ENCODE measurements at places on chromosomes 3 and 15. TPM values are rescaled to one million over a fixed set of nuclear protein-coding genes. Genes with fewer than 3 reads are reported as not detected.

Gene ERICH6
- total RNA-seq, result not detected

Gene FILIP1L
- total RNA-seq, result 88.1 TPM

Gene FSIP1
- 1.5 TPM for total RNA-seq

Gene GABRR3
- not detected for total RNA-seq

Gene GCHFR
- 27.8 TPM for total RNA-seq

Gene POTEB
- total RNA-seq, result not detected

GRCh38 chr3:175434561-175434960, 575.4 kb downstream of the NAALADL2 start:
- no peak overlapping the region for H3K27ac ChIP-seq
- no peaks in the 10 kb centered on the region for H3K36me3 ChIP-seq
- H3K4me1 ChIP-seq, result no peaks in the 10 kb centered on the region
- no peak overlapping the region for H3K4me3 ChIP-seq
- no peaks in the 10 kb centered on the region for H3K27me3 ChIP-seq

- no peak overlapping the region for H3K27ac ChIP-seq
- peaks cover 22% of the 10 kb centered on the region for H3K4me1 ChIP-seq
- DNase-seq, result peak; percentile 67
- H3K36me3 ChIP-seq, result no peaks in the 10 kb centered on the region
Observed at GRCh38 chr15:42772144-42772543, 35.2 kb upstream of the CDAN1 start.

- H3K27ac ChIP-seq, result peak overlapping the region; percentile 37
- peaks cover 7% of the 10 kb centered on the region for H3K36me3 ChIP-seq
- H3K4me1 ChIP-seq, result peaks cover 10% of the 10 kb centered on the region
- H3K27me3 ChIP-seq, result no peaks in the 10 kb centered on the region
- H3K4me3 ChIP-seq, result no peak overlapping the region
- no peak for DNase-seq
Observed at GRCh38 chr3:185082829-185083228, 70.0 kb downstream of the C3orf70 start.

- no peak overlapping the region for H3K4me3 ChIP-seq
- no peaks in the 10 kb centered on the region for H3K4me1 ChIP-seq
- H3K27ac ChIP-seq, result no peak overlapping the region
- no peaks in the 10 kb centered on the region for H3K27me3 ChIP-seq
- H3K36me3 ChIP-seq, result no peaks in the 10 kb centered on the region
Observed at GRCh38 chr3:178043084-178043483, 493.2 kb upstream of the KCNMB2 start.

- no peak for DNase-seq
- H3K36me3 ChIP-seq, result no peaks in the 10 kb centered on the region
- H3K4me3 ChIP-seq, result no peak overlapping the region
- no peaks in the 10 kb centered on the region for H3K4me1 ChIP-seq
- no peak overlapping the region for H3K27ac ChIP-seq
- no peaks in the 10 kb centered on the region for H3K27me3 ChIP-seq
Observed at GRCh38 chr15:27214032-27214431, 243.1 kb downstream of the GABRG3 start.

GRCh38 chr3:112123548-112123947, 9.5 kb downstream of the GCSAM start:
- H3K36me3 ChIP-seq, result no peaks in the 10 kb centered on the region
- no peaks in the 10 kb centered on the region for H3K27me3 ChIP-seq
- H3K4me3 ChIP-seq, result no peak overlapping the region
- no peak for DNase-seq

GRCh38 chr3:47685037-47685436, 96.7 kb downstream of the SMARCC1 start:
- no peak for DNase-seq
- no peak overlapping the region for H3K4me3 ChIP-seq
- H3K27me3 ChIP-seq, result no peaks in the 10 kb centered on the region
- H3K4me1 ChIP-seq, result no peaks in the 10 kb centered on the region

- no peak overlapping the region for H3K4me3 ChIP-seq
- no peaks in the 10 kb centered on the region for H3K36me3 ChIP-seq
- DNase-seq, result no peak
Observed at GRCh38 chr15:67033571-67034044, 31.8 kb upstream of the SMAD3 start.

- no peaks in the 10 kb centered on the region for H3K4me1 ChIP-seq
- DNase-seq, result no peak
- no peaks in the 10 kb centered on the region for H3K27me3 ChIP-seq
- H3K4me3 ChIP-seq, result no peak overlapping the region
- H3K36me3 ChIP-seq, result no peaks in the 10 kb centered on the region
- no peak overlapping the region for H3K27ac ChIP-seq
Observed at GRCh38 chr3:3074551-3075257, 35.5 kb downstream of the IL5RA start.

DNA sequence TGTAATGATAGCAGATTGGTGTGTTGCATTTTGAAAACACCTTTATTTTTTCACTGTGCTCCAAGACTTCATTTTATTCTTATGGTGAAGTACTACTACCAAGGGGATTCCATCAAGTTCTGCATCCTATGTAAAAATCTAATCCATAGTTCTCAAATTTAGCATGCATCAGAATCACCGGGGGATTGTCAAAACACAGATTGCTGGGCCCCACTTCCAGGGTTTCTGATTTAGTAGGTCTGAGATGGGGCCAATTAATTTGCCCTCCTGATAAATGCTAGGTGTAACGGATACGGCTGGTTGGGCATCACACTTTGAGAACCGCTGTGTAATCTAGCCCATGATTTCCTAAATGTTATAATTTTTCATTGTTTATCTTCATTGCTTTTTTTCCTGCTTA, 692 bp downstream of the ZWILCH start:
- DNase-seq, result no peak
- peak overlapping the region; percentile 89 for H3K27ac ChIP-seq
- H3K4me1 ChIP-seq, result peaks cover 20% of the 10 kb centered on the region
- peak overlapping the region; percentile 65 for H3K4me3 ChIP-seq
- peaks cover 10% of the 10 kb centered on the region for H3K36me3 ChIP-seq

- no peak overlapping the region for H3K4me3 ChIP-seq
- H3K36me3 ChIP-seq, result no peaks in the 10 kb centered on the region
- DNase-seq, result no peak
- no peak overlapping the region for H3K27ac ChIP-seq
- no peaks in the 10 kb centered on the region for H3K27me3 ChIP-seq
Observed at GRCh38 chr3:181554233-181554765, 157.4 kb upstream of the SOX2 start.
